Natural killer cell (primary cell): ENCODE measurements at places on chromosomes 3 and 15.

DNA sequence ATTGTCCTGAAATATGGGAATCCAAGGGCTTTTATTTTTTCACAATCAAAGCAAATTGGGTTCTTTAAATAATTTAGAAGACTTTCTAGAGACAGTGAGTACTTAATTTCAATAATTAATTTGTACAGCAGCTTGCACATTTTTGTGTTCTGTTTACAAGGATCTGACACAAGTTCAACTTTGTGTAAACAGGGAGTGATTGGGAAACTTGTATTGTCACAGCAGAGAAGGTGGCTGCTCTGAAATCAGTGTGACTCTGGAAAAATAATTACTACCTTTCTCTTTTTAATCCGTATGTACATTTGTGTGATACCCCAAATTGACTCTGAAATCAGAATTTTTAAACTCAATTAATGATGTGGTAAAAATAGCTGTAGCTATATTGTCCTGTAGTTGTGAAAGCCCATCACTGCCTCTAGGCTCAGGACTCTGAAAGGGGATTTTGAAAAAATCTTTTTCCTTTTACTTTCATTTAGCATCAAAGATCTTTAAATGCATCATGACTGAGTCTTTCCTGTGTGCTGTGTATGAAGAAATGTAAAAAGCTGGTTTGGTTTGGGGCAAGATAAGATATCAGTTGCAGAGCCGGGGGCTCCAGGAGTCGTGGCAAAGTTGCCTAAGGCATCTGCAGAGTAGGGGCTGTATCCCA, 45.1 kb downstream of the MFSD1 start:
- DNase-seq, result no peak

- peak; percentile 27 for DNase-seq
These were observed 53.6 kb downstream of the RHCG start for GRCh38 chr15:89442671-89443307.

GRCh38 chr3:188979669-188980310, 192.0 kb upstream of the TPRG1 start:
- no peak for DNase-seq

DNA sequence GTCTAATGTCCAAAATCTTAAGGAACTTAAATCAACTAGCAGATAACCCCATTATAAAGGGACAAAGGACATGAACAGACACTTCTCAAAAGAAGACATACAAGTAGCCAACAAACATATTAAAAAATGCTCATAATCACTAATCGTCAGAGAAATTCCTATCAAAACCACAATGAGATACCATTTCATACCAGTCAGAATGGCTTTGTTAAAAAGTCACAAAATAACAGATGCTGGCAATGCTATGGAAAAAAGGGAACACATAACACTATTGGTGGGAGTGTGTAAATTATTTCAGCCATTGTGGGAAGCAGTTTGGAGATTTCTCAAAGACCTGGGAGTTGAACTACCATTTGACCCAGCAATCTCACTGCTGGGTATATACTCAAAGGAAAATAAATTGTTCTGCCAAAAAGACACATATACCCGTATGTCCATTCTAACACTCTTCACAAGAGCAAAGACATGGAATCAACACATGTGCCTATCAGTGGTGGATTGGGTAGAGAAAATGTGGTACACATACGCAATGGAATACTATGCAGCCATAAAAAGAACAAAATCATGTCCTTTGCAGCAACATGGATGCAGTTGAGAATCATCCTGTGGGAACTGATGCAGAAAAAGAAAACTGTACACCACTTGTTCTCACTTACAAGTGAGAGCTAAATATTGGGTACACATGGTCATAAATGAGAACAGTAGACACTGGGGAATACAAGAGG, 78.5 kb downstream of the TCF12 start:
- DNase-seq, result no peak

DNA sequence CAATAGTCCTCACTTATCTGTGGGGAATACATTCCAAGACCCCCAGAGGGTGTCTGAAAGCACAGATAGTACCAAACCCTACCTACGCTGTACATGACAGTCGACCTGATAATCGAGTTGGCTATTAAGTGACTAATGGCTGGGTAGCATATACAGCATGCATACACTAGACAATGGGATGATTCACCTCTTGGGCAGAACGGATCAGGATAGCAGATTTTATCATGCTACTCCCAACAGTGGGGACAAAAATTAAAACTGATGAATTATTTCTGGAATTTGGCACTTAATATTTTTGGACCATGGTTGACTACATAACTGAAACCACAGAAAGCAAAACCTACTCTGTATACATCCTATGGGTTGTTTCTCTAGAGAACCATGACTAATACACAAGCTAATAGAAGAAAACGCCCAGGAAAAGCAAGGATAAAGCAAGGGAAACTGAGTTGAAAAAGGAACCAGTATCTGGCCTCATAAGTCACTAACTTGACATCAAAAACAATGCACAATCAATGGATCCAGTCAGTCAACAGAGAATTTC, 15.5 kb downstream of the ATG3 start:
- no peak for DNase-seq

GRCh38 chr15:63041974-63042876, at the start of gene TPM1:
TPM1 (plus strand) TSS chr15:63042747; CDS start chr15:63042830, 83 bp downstream.
- no peak for DNase-seq

DNA sequence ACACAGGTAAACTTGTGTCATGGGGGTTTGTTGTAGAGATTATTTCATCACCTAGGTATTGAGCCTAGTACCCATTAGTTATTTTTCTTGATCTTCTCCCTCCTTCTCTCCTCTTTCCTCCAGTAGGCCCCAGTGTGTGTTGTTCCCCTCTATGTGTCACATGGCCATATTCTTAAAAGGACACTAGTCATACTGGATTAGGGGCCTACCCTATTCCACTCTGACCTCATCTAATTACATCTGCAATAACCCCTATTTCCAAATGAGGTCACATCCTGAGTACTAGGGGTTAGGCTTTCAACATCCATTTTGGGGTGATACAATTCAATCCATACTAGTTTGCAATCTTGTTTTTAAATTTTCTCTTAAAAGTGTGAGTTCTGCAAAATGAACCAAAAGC, 142.8 kb downstream of the IMPG2 start:
- DNase-seq, result no peak

DNA sequence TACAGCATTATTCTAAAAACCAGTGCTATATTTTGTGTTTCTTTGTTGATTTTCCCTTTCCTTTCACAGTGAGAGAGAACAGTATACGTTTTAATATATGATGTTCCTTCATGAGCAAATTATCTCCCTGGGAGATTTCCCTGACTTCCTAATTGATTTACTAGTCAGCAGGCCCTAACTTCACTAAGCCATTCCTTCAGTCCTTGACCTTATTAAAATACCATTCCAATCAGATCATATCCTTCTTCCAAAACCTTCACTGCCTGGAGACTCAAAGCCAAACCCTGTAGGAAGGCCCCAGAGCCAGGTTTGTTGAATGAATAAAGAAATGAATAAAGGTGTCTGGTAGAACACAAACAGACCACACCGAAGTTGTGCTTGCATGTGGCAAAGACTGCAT, 43.8 kb upstream of the ARHGEF3 start:
- DNase-seq, result no peak
